ENCODE measurements at places on chromosomes 2 and 18.

GRCh38 chr18:75114231-75114764 lies 94.6 kb downstream of the PTGR3 start:
- DNase-seq, result no peak

DNA sequence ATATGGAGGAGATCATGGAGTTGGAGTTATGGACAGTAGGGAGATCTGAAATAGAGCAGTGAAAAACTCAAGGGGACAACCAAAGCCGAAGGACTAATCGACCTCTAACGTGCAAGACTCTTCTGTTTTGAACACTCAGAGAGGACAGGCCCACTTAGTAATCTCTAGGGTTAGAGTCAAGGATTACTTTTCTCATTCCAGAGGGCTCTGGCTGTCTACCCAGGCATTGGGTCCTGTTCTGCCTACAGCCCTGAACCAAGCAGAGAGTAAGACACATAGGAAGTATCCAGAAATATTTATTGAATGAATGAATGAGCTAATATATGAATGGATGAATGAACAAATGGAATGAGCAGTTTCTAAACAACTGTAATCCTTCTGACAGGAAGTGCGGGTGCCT lies 50.3 kb upstream of the PKDCC start:
- DNase-seq, result no peak

GRCh38 chr18:68608851-68609490 lies 105.9 kb downstream of the TMX3 start:
- no peak for DNase-seq

DNA sequence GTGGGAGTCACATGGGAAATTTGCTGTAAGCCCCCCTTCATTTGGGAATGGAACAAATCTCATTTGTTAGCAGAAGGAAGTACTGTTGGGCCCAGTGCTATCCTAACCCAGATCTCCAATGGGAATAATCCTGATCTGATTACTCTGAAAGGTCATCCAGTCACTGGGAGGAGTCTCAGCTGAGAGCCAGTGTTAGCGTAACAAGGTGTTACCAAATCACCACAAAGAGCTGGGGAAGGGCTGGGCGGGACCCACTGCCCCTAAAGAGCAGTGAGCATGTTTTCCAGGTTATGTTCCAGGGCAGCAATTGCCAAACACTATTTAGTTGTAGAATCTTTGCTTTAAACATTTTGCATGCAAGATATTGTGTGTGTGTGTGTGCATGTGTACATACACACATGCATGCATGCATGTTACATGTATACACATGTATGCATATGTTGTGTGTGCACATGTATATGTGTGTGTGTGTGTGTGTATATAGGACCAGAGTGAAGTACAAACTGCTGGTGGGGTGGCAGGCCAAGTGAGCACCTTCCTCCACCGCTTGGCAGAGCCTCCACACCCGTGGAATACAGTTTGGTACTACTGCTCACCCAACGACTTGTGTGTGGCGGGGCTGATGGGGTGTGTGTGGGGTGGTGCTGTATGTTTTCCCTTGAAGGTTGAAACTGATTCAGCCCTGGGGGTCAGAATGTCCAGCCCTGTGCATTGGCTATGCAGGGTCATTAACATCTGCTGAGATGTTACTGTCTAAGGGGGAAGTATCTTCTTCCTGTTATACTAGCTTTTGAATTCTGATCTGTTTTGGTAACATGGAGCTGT lies 15.2 kb downstream of the INPP5D start:
- no peak for DNase-seq

- DNase-seq, result no peak
Observed at GRCh38 chr2:169776252-169776761, 22.4 kb upstream of the SSB start.

DNA sequence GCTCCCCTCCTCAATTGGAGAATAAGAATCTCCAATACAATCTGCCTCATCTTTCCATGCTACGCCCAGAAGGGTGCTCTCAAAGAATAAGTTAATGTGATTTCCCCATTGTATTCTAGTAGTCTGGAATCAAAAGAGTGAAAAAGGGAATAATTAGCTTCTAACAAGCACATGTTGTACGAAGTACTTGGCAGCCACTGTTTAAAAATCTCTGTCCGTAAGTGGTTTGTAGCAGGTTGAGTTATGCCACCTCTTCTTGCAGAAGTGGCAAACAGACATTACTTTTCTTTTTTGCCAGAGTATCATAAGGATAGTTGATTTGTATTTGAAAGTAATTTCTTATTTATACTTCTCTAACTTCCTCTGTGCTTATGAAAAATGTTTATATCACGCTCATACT lies 184.7 kb downstream of the CD226 start:
- no peak for DNase-seq

GRCh38 chr18:32968248-32968647 lies 195.4 kb upstream of the KLHL14 start:
- no peak for DNase-seq

GRCh38 chr2:72138921-72139381 lies 8.7 kb downstream of the CYP26B1 start:
- peak; percentile 24 for DNase-seq

DNA sequence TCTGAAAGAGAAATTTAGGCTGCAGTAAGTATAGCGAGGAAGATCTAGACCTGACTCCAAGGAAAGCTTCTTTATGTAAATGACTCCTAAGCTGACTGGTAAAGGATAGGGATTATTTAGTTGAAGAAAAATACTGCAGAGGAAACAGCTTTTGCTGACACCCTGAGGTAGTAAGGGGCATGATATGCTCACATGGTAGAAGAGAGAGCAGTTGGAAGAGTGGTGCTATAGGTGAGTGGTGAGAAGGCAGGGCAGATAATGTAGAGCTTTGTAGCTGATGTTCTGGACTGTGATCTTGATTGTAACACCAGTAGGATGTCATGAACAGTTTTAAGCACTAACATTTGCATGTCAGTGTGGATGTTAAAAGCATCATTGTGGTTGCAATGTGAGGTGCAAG lies 639.1 kb upstream of the SLC39A10 start:
- DNase-seq, result no peak

DNA sequence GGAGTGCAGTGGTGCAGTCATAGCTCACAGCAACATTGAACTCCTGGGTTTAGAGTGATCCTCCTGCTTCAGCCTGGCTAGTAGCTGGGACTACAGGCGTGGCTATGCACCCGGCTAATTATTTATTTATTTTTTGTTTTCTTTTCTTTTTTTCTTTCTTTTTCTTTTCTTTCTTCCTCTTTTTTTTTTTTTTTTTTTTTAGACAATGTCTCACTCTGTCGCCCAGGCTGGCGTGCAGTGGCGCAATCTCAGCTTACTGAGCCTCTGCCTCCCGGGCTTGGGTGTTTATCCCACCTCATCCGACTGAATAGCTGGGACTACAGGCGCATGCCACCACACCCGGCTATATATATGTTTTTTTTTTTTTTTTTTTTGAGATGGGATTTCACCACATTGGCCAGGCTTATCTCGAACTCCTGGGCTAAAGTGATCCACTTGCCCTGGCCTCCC lies 1.4 kb upstream of the ANXA4 start:
- DNase-seq, result no peak

DNA sequence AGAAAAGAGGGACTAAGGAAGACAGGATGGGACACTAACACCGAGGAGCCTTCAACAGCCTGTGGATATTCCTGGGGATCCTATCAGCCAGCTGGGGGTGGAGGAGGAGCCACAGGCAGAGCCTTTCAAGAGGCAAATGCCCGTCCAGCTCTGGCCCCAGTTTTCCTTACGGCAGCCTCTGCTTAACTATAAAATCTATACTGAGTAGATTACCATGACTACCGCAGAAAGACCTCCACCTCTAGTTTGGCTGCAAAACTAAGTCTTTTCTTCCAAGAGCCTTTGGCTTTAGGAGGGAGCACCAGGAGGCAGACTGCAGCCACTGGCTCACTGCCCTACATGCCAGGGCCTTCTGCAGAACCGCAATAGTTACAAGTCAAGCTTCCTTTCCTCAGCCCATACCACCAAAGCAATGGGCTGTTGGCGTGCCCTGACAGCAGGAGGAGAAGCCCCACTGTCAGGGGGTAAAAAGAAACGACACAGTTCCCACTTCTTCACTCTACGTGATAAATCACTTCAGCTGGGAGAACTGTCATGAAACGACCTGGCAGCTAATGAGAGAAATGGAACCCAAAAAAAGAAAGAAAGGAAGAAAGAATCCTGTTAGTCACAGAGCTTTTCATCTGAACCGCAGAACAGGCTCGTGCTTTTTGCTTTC lies 25.1 kb upstream of the CREB1 start:
- DNase-seq, result peak; percentile 31

- no peak for DNase-seq
Observed at GRCh38 chr18:577643-578375, 2.4 kb upstream of the CETN1 start.

GRCh38 chr2:33272001-33272400 lies 204.4 kb upstream of the RASGRP3 start:
- DNase-seq, result no peak

DNA sequence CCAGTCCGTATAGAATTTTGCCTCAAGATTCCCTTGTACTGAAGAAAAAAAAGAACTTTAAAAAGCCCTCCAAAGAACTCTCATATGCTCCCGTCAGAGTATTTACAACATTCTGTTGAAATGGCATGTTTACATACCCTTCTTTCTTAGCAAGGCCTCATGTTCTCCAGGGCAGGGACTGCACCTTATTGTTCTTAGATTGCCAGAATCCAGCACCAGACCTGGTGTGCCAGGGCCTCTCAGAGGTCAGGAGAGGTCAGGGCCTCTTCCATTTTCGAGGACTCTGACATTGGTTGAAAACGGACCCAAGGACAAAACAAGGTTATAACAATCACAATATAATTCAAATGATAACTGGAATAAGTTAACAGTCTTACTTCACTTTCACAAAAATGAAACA lies 78.2 kb downstream of the TNP1 start:
- no peak for DNase-seq

GRCh38 chr2:156399950-156400705 lies 36.1 kb upstream of the GPD2 start:
- DNase-seq, result peak; percentile 71

DNA sequence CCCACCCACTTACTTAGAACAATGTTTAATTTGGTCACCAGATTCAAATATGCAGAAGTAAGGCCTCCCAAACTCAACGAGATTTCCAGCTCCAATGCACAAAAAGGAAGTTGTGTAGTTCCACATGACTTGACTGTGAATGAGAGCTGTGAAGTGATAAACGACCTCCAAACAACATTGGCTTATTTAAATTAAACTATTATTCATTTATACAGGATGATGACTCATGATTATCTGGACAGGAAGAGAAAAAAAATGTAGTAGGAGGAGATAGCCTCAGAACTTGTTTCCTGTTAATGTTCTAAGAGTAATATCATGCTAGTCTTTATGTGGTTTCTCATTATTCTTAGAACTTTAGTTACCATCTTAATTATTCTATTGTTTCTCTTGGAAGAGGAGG lies 237.3 kb downstream of the C1D start:
- DNase-seq, result peak; percentile 60

DNA sequence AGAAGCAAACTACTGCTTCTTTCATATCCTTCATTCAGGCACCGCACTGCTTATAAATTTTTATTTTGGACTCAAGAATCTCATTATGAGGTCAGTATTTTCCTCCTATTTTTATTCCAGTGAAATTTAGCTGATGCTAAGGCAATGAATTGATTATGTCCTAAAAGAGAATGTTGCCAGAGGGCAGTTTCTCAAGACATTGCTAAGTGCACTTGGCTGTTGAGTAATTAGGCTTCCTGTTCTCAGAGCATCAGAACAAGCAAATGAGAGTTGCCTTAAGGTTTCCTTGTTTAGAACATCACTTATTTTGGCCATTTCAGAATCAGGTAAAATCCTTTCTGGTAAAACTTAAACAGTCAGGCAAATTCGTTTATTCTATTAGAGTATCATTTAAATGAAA lies 548.6 kb upstream of the ZEB2 start:
- no peak for DNase-seq

GRCh38 chr2:50066873-50067272 lies 912.6 kb upstream of the FSHR start:
- DNase-seq, result no peak

DNA sequence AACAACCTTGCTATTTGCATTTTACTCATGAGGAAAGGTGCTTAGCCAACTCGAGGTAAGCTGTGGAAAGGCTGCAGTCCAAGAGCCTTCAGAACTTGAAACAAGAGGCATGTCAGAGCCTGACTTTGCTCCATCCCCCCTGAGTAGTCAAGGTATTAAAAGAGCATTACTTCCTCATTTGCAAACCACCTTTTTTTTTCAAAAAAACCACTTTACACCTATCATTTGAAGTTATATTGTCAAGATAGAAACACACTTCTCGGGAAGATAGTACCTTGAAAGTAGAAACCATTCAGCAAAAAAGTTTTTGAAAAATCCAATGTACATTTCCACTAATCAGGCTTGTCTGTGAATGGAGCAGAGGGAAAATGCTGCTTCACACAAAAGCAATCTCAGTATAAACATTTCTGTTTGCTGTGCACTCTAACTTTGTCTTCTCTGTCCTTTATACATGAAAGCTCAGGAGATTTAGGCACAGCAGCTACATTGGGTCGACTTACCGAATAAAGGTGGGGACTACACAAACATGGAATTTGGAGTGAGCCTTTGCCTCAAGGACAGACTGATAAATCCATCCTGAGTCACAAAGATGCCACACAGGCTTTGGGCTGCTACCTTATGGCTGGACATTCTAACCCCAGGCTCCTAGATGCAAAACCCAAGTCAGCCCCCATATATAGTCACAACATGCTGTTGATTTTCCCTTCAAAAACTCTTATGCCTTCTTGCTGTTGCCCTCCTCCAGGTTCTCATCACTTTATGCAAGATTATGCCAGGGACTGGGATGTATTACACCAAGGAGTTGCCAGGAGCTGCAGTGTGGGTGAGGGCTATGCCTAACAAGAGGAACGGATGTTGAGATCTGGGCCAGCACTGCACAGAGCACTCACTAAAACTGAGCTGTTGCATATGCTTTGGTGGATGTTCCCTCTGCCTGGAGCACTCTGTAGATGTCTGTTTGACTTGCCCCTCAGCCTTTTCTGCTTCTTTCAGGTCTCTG lies 41.4 kb upstream of the EML4 start:
- DNase-seq, result no peak

DNA sequence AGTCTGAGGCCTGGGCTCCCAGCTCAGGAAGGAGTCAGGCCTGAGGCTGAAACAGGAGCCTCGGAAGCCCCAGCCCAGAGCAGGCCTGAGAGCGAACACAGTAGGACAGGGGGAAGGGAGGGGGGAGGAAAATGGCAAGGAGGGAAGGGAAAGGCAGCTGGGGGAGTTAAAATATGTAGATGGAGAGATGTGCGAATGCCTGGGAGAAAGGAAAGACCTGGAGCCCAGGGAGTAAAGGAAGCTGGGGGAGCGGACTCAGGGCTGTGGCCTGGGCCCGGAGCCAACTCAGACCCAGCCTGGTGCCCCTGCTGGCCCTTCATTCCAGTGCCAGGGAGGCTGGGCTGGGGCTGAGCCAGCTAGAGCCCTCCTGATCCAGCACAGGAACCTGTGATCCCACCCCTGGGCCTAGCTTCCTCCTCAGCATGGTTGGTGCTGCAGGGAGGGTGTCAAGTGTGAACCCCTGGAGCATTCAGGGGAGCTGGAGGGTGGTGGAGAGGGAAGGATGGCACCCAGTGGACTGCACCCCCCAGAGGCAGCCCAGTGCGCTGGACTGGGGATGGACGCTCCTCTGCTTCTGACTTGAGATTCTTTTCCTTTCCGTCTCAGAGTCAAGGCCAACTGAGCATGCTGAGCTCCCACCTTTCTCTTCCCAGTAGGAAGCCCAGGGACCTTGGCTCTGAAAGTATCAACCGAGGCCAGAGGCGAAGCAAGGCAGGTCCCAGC lies 46.3 kb downstream of the EMX1 start:
- DNase-seq, result peak; percentile 29

- DNase-seq, result no peak
Observed at GRCh38 chr2:40363231-40363630, 88.7 kb downstream of the SLC8A1 start.
